ENCODE measurements at places on chromosomes 12 and 14.
A peak's percentile ranks its signal among the peaks of the same experiment; 100 is the strongest.

DNA sequence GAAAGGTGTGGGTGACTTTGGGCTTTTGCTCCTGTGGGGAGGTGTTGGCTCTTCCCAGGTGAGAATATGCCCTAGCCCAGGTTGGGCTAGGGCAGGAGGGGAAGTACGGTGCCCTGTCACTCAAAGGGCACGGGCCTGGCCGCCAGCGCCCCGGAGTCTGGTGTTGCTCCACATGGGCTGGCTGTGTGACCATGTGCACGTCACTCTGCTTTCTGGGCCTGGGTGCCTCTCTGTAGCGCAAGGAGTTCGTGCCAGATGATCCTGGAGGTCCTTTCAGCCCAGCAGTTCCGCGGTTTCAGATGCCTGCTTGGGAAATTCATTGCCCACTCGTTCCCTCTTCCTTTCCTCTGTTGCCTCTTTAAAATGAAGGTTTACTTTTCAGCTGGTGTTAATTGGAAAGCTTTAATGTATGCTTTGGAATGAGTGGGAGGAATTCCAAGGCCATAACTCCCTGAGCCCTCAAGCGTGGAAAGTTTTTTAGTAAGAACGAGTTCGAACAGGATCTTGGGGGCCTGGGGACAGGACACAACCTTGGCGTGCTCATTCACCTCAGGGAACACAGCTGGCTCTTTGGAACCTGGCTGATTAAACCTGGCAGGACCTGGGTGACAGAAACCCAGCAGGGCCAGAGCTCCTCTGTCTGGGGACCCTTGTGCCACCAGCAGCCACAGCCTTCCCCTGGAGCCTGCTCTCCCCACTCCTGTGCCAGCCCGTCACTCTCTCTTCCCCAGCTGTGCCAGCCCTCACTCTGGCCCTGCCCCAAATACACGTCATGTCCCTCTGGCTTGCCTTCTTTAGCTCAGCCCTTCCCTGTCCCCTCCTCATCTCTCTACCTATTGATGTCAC lies 42.8 kb downstream of the TSPAN9 start:
- DNase-seq: no peak

GRCh38 chr12:1906579-1906978 lies 11.9 kb downstream of the CACNA2D4 start:
- peak; percentile 47 for DNase-seq

GRCh38 chr12:129901254-129901653 lies 2.6 kb downstream of the TMEM132D start:
- DNase-seq: no peak

DNA sequence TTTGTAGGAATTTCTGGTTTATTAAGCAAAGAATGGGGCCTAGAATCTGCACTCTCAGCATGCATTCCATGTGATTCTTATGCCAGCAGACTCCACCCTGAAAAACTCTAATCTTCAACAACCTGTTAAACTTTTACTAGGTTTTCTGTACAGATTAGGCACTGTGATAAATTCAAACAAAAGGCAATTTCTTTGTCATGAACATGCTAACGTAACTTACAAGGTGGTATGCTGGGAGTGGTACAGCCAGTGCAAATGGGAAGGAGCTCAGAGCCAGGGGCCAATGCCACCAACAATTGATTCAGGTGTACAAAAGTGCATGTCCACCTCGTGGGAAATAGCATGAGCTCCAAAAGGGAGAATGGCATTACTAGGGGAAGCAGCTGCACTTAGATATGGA lies 83.0 kb downstream of the PPFIBP1 start:
- no peak for DNase-seq

DNA sequence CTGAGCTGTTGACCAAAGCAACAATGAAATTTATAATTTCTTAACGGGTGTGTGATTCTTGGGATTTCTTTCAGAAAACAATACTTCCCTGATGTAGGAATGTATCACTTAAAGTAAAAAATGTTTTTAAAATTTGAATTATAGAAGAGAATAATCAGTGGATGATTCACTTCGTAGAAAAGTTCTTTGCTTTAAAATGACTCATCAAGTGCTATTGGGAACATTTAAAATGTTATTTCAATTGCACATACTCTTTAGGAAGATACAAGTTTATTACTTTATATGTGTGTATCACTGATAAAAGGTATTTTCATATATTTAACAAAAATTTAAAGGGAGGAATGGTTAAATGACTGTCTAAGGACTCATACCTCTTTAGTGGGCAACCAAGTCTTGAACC lies 155.3 kb downstream of the PDE3A start:
- no peak for DNase-seq

DNA sequence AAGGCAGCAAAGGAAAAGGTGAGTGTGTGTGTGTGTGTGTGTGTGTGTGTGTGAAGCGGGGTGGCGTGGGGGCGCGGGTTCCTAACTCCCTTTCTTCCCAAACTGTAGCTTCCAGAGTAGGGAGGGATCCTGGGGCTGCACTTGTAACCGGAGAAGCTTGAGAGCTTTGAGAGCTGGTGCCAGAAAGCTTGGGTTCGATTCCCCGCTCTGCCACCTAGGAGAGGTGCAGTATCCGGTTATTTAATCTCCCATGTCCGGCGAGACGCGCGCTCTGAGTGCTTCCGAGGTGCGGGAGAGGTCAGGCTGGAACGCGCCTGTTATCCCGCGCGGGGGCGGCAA lies 7.2 kb upstream of the RACGAP1 start:
- DNase-seq: no peak

- no peak for DNase-seq
Observed at GRCh38 chr14:105005329-105005928, 15.5 kb downstream of the CDCA4 start.

GRCh38 chr12:7271893-7272514 lies 31.9 kb upstream of the ACSM4 start:
- DNase-seq: no peak

DNA sequence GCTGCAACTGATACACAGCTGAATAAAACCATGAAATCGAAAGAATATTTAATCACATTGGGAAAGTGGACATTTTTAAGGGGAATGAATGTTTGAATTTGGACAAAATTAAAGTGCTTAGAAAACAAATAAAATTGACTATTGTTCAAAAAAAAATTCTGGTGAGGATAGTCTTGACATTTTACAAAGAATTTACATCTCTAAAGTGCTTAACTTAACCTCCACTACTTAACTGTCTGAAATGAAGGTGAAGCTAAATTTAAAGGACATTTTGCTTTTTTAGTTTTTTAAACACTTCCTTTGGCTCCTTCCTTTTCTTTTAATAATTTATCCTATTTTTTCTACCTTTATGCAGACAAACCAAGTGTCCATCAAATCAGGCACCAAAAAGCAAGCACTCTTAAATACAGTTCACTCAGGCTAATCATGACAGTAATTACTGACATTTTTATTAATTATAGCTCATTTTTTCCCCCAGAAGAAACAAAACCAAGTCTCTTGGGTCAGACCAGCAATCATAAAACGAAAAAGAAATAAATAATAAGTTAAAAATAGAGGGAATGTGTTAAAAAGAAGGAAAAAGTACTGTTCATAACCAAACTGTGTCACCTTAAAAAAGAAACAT lies 5.7 kb upstream of the CCND2 start:
- no peak for DNase-seq

DNA sequence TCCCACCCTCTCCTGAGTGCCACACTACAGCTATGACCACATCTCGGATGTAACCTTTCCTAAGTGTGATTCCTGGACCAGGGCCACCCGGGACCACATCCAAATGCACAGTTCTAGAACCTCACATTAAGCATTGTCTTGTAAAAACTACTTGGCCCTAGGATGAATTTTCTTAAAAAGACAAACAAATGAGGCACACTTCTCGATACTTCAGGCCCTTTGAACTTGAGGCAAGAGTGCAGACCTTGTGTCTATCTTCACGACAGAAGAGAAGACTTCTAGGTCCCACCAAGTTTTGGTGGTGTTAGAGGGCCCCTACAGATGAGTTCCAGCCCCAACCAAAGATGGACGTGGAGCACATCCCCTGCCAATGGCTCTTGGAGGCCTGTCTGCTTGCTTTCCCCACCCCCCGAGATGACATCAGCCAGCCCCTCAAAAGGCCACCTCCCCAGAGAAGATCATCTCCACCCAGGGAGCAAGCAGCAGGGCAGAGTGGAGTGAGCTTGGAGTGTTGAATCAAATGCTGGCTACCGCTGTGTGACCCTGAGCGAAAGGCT lies 9.3 kb downstream of the ISCU start:
- no peak for DNase-seq

DNA sequence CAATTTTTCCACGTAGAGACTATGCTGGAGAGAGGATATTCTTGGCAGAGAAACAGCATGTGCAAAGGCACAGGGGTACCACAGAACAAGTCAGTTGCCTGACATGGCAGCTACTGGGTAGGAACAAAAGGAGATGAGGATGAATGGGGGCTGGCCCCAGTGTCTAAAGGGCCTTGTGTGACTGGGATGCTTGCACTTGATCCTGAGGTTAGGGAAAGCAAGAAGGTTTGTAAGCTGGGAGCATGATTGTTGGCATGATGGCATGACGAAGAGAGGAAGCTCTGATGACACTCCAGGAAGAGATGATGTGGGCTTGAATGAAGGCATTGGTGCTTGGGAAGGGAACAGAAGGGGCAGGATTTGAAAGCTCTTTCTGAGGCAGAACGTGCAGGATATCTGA lies 139.1 kb downstream of the ZFP36L1 start:
- DNase-seq: no peak

All from activated CD4-positive, alpha-beta T cell treated with anti-CD3 and anti-CD28 coated beads, Interleukin-2, amount 10 ng/mL, durations not matched to agents 24 days and 14 days (primary cell).